GM12878 (cell line): ENCODE measurements at places on chromosomes 11 and 22.
A peak's percentile ranks its signal among the peaks of the same experiment; 100 is the strongest.

DNA sequence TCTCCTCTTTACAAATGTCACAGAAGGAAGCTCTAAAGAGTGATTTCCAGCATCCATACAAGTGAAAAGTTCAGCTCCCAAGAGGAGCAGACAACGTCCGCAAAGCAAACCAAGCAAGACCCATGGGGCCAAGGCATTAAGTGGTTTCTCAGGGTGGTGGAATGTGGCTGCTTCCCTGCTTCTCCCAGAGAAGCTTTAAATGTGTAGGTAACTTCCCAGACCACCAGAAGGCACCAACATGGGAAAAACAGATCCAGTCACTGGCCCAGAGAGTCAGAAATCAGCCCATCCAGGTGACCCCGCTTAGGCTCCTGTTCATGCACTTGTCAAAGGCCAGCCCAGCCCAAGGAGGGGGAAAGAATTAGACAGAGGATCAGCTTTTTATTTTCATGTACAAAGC lies 13.3 kb upstream of the PHF21A start:
- no peak for DNase-seq

- peak; percentile 1 for DNase-seq
Observed at GRCh38 chr11:102007567-102008437, 39.4 kb upstream of the CFAP300 start.

DNA sequence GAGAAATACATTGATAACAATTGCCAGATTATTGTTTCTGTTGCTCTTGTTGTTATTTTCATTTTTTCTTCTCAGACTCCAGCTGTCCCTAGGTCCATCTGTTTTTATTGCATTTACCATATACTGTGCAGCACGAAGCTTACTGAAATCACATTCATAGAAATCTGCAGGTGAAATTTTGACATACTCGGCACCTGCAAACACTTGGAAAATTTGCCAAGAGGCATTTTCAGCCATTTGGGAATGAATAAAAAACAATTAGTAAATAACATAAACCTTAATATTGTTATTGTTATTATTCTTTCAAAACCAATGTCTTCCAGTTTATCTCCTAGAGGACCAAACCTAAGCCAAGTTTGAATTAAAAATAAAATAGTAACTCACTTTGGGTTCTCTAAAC lies 2357.2 kb downstream of the LRRC4C start:
- no peak for DNase-seq

GRCh38 chr22:27699383-27700019 lies 102.1 kb downstream of the MN1 start:
- no peak for DNase-seq

GRCh38 chr22:50529897-50530579 lies at the start of gene TYMP:
TSS of gene TYMP (minus strand) at chr22:50530012. CDS start at chr22:50529709, 303 bp downstream.
- DNase-seq = no peak

- no peak for DNase-seq
Observed at GRCh38 chr11:111344032-111344431, 35.0 kb downstream of the POU2AF1 start.

DNA sequence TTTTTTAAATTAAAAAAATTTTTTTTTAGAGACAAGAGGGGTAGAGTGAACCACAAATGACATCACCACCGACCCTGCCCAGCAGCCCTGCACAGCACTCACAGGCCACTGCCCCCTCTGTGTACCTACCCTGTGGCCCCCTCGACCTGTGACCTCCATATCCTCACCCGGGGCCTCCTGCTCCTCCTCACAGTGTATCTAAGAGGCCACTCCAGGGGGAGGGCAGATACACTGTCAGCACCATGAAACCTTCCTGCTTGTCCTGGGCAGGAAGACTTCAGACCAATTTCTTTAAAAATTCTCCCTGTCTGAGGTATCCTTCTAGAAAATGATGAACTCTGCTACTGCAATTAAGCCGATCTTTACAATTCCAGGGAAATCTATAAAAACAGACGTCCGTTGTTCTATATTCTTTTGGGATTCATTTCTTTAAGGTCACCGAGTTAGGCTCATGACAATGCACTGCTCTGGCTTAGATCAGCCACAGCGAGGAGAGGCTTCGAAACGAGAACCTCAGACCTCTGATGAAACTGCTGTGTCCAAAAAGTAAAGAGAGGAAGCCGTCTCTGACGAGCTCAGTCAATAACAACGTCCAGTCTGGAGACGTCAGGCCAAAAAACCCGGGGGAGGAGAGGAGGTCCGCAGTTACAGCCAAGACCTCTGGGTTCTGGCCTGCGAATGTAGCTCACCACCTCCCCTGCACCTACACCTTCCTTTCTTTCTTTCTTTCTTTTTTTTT lies 17.5 kb downstream of the NFAM1 start:
- no peak for DNase-seq

DNA sequence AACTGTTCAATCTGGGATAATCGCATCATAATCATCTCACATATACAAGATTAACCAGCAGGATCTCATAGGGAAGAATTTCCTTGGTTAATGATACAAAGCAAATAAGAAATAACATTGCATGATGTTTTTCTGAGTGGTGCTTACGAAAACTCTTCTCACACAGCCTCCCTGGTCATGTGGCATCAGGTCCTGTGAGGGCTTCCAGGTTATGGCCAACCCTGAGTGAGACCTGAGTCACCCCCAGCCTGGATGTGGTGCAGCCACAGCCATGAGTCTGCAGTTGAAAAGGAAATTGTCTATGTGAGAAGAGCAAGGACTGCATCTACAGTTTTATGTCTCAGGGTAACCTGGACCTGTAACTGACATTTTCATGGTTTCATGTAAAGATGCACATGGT lies 90.5 kb upstream of the XKR3 start:
- DNase-seq = no peak

GRCh38 chr22:40401981-40402406 lies 31.6 kb downstream of the SGSM3 start:
- no peak for DNase-seq

- no peak for DNase-seq
Observed at GRCh38 chr22:38540701-38541100, 29.3 kb downstream of the DMC1 start.

DNA sequence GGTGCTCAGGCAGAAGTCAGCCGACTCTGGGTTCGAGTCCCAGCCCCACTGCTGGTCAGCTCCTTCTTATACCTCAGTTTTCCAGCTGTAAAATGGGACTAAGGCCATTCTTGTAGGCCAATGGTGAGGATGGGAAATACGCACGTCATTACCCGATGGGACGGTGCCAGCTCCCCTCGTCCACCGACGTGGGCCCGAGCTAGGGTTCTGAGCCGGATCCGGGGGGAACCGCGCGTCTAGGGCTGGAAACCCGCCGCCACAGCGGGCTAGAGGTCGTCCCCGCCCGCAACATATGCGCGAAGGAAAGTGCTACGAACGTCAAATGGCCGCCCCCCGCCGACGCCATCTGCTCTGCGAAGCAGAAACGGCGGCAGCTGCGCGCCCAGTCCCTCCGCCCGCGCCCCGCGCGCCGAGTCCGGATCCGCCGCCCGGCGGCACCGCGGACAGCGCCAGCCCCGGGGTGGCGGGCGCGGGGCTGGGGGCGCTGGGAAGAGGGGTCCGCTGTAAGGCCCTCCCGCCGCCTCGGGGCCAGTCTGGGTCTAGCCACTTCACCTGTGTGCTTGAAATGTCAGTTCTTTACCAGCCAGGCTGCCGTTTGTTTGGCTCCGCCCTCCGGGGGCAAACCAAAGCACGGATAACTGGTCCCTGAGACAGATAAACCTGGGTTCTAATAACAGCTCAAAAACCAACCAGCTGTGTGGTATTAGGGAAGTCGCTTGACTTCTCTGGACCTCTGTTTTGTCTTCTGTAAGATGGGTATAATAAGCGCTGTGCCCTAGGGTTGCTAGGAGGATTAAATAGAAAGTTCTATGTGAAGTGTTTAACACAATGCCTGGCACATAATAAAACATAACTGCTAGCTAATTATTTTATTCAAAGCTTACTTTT lies 103.5 kb upstream of the RCN1 start:
- DNase-seq = no peak

GRCh38 chr11:107704451-107704850 lies 7.4 kb downstream of the SLN start:
- DNase-seq = no peak
